Osteoblast (primary cell): ENCODE measurements at places on chromosomes 7 and 10. TPM values are rescaled to one million over a fixed set of nuclear protein-coding genes. Genes with fewer than 3 reads are reported as not detected.
A peak's percentile ranks its signal among the peaks of the same experiment; 100 is the strongest.

- no peak overlapping the region for H3K4me3 ChIP-seq
- no peaks in the 10 kb centered on the region for H3K4me1 ChIP-seq
- no peaks in the 10 kb centered on the region for H3K36me3 ChIP-seq
These were observed 616.9 kb upstream of the GHITM start for GRCh38 chr10:83522456-83522855.

GRCh38 chr7:4713183-4713784 is 31.2 kb downstream of the FOXK1 start:
- peaks cover 7% of the 10 kb centered on the region for H3K36me3 ChIP-seq
- H3K27ac ChIP-seq, result peak overlapping the region; percentile 29
- H3K27me3 ChIP-seq, result no peaks in the 10 kb centered on the region
- peak overlapping the region; percentile 4 for H3K4me3 ChIP-seq

DNA2 gene
- 5.4 and 6.5 TPM in 2 replicates for total RNA-seq

ANKRD30A gene
- not detected in 2 replicates for total RNA-seq
